ENCODE measurements at places on chromosomes 11 and 22. TPM values are rescaled to one million over a fixed set of nuclear protein-coding genes. Genes with fewer than 3 reads are reported as not detected.

DERL3 gene
- 0.85 TPM for total RNA-seq

C11orf91 gene
- 0.17 TPM for total RNA-seq

B4GALNT4 gene
- 2.2 TPM for total RNA-seq

CDC45 gene
- 3.8 TPM for total RNA-seq

MUC6 gene
- total RNA-seq, result not detected

All from smooth muscle cell of the pulmonary artery (primary cell).